ENCODE measurements at places on chromosomes 12 and 14.

GRCh38 chr14:97107080-97107479, 309.9 kb downstream of the VRK1 start:
- no peak for DNase-seq

DNA sequence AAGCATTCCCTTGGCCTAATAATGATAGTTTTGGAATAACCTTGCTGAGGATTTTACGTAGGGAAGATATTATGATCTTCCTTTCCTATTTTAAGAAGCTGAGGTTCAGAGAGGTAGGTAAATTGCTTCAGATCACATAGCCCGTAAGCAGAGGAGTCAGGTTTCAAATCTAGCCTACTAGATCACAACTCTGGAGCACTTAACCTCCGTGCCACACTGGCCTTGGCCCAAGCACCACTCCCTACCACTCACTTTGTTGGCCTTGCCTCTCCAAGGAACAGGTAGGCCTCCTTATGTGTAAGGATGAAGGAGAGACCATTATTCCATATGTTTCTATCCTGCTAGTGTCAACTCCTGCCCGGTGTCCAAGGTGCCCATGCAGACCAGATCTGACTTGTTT, 12.4 kb upstream of the ACOT1 start:
- DNase-seq: no peak

- DNase-seq: no peak
These were observed 11.6 kb upstream of the SYNDIG1L start for GRCh38 chr14:74437496-74438053.

GRCh38 chr12:7293670-7294069, 10.2 kb upstream of the ACSM4 start:
- DNase-seq: no peak

DNA sequence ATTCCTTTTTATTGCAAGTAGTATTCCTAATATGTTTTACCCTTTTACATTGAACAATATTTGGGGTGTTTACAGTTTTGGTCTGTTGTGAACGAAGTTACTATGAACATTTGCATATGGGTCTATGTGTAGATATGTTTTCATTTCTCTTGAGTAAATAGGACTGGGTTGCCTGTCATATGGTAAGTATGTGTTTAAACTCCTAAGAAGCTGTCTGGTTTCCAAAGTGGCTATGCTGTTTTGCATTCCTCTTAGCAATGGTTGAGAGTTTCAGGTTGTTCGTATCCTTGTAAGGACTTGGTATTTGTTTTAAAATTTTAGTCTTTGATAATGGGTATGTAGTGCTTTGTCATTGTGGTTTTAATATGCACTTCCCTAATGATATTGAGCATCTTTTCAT, 6.3 kb downstream of the METAP2 start:
- no peak for DNase-seq

DNA sequence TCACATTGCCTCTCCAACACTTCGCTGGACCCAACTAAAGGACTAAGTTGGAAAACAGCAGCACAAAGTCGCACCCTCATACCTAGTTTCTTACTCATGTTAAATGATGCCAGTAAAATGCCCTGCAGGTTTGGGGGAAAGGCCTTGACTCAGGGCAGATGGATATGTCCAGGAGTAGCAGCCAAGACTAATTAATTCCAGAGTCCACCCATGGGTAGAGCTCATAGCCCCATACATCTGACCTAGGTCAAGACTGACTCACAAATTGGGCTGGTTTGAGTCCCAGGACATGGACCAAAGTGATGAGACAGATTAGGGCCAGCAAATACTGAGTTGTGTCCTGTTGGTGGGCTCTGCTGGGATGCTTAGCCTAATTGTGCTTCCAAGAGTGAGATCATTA, 224.0 kb upstream of the BTG1 start:
- DNase-seq: peak; percentile 59

- DNase-seq: no peak
These were observed 16.5 kb upstream of the FZD10 start for GRCh38 chr12:130145731-130146130.

GRCh38 chr12:32261638-32262037, 137.7 kb upstream of the FGD4 start:
- DNase-seq: no peak

GRCh38 chr12:60529723-60530122, 933.9 kb downstream of the SLC16A7 start:
- DNase-seq: no peak

DNA sequence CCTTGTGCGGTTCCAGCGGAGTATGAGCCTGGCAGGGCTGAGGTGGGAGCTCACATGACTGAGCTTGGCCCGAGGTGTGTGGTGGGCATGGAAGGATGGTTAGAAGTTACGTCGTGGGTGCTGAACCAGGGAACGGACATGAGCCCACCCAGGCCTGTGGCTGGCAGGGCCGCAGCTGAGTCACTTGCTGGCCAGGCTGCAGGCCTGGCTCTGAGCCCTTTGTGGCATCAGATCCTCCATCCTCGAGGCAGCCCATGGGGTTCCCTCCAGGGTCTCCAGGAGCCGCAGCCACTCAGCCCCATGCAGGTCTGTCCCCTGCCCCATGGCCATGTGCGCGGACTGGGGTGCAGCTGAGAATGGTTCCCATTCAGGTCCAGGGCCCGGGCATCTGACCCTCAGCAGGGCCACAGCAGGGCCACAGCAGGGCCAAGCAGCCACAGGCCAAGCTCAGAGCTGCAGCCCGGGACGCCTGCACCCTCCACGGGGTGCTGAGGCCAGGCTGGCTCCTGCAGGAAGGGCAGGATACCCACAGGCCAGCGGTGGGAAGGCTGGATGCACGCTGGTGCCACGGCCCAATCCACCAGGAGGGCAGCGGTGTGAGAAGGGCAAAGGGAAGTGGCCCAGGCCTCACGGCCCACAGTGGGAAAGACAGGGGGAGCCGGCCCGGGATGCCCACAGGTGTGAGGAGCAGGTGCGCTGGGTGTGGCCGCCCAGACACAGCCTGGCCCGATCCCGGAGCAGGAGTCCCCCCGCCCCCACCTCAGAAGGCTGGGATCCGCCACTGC, 26.3 kb upstream of the ULK1 start:
- no peak for DNase-seq

- no peak for DNase-seq
These were observed 57.1 kb downstream of the NUAK1 start for GRCh38 chr12:106081606-106082005.

GRCh38 chr14:73237219-73237785, at the start of gene PAPLN:
Gene PAPLN (plus strand): TSS chr14:73237506. CDS start chr14:73239779, 2,273 bp downstream.
- DNase-seq: peak; percentile 46

- no peak for DNase-seq
These were observed 16.1 kb upstream of the NUAK1 start for GRCh38 chr12:106154751-106155273.

GRCh38 chr14:66219886-66220285, 266.3 kb upstream of the CCDC196 start:
- no peak for DNase-seq

- DNase-seq: no peak
These were observed 44.7 kb downstream of the NR1H4 start for GRCh38 chr12:100518376-100518775.

DNA sequence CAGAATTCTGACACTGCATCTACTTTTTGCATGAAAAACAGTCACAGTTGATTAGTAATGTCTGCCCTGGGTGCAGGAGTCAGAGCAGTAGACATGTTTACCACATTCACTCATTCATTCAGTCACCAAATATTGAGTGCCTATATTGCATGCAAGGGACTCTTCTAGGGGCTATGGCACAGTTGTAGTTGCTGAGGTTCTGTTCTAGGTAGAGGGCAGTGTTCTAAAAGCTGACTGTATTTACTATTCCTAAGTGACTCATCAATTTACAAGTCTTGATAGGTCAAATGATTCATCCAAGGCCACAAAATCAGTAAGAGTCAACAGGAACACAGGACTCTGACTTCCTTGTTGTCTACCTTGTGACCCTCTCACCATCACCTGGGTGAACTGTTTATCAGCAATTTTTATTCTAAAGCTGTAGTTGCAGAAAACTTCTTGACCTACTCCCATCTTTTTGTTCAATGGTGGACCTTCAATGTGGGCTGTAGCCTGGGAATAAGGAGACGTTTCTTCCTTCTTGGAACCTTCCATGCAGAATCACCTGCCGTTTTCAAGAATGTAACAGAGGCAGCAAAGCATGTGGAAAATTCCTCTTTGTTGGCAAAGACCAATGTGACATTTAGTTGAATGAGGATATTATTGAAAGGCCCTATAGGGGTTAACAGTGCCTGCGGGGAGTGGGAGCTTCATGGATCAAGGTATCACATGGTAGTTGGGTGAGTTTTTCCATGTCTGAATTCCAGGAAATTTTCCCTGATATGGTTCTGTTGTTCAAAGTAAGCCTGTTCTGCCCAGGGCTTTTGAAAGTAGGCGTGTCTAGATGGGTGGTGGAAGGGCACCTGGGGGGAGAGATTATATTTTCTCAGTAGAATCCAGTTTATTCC, 223.2 kb downstream of the KTN1 start:
- DNase-seq: peak; percentile 4

Data from H54 (cell line).